ENCODE measurements at places on chromosomes 7 and 10. TPM values are rescaled to one million over a fixed set of nuclear protein-coding genes. Genes with fewer than 3 reads are reported as not detected.

DNA sequence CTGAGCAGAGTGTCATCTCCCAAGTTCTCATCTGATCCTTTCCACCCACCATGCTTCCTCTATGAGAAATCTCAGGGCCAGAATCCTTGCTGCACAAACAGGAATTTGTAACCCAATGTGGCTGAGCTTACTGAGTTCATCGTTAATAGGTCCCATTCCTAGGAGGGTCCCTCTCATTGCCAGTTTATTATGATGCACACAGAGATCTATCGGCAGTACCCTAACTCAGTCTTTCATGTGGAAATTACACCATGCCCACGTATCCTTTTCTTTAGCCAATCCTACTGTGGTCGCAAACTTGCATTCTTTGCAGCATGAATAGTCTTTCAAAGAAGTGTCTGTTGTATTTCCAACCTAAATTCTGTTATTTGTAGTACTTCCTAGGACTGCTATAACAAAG, 12.1 kb downstream of the TMEM236 start:
- peaks cover 2% of the 10 kb centered on the region for H3K27me3 ChIP-seq
- H3K4me3 ChIP-seq: no peak overlapping the region
- H3K27ac ChIP-seq: no peak overlapping the region
- H3K4me1 ChIP-seq: no peaks in the 10 kb centered on the region
- H3K36me3 ChIP-seq: no peaks in the 10 kb centered on the region
- DNase-seq: no peak

DNA sequence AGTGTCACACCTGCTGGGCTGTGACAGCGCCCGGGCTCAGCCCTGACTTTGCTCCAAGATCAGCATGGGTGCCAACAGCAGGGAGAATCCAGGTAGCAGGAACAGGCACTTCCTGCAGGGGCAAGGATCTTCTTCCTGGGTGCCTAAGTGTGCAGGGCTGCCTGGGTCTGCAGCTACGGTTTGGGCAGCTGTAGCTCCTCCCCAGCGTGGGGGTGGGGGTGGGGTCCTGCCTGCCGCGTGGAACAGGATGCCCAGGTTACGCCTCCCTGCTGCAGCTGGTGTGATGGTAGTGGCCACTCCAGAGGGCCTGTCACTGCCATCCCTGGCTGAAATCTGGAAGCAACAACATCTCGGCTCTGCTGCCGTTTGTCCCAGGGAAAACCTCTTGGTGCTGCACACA, 269.3 kb downstream of the DNAJB6 start:
- no peaks in the 10 kb centered on the region for H3K4me1 ChIP-seq
- no peak for DNase-seq
- H3K36me3 ChIP-seq: no peaks in the 10 kb centered on the region
- no peaks in the 10 kb centered on the region for H3K27me3 ChIP-seq

GRCh38 chr7:55733241-55734140, 129.1 kb downstream of the SEPTIN14 start:
- no peak overlapping the region for H3K4me3 ChIP-seq
- DNase-seq: peak; percentile 6
- H3K36me3 ChIP-seq: no peaks in the 10 kb centered on the region
- H3K4me1 ChIP-seq: no peaks in the 10 kb centered on the region
- H3K27ac ChIP-seq: no peak overlapping the region
- H3K27me3 ChIP-seq: no peaks in the 10 kb centered on the region

- no peak overlapping the region for H3K27ac ChIP-seq
- no peaks in the 10 kb centered on the region for H3K36me3 ChIP-seq
- no peak overlapping the region for H3K4me3 ChIP-seq
- peaks cover 4% of the 10 kb centered on the region for H3K4me1 ChIP-seq
- H3K27me3 ChIP-seq: no peaks in the 10 kb centered on the region
These were observed 26.4 kb downstream of the STEAP1 start for GRCh38 chr7:90180649-90181048.

DNA sequence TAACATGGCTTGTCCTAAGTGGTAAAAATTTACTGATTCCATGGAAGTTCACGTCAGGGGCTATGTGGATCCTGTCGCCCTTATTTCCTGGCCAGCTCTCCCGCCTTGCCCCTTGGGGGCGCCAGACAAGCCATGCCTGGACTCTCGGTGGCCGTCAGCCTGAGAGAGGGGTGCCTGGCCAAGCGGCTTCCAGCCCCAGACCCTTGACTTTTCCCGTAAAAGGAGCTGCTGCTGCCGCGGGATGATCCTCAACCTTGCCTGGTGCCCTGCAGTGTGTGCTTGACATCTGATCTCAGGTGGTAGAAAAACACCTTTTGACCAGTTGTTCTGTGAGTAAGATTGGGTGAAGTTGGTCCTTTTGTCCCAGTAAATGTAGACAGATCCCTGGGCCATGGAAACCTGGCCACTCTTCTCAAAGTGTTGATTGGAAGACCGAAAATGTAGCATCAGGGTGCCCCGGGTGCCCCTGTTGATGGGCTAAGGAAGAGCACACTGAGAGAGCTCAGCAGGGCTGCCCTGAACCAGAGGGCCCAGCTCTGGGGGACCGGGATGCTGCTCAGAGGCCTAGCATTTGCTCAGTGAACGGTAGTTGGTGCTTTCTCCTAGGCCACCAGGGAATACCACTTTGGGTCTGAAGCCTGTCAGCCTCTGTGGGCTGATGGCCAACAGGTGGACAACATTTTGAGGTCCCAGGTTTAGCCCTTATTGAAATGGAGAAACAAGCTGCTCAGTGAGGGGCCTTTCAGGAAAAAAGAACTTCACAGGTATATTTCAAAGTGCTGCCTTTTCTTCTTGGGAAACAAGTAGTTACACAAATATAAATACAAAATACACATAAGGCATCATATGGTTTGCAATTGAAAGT, 162.5 kb downstream of the LRMDA start:
- H3K4me3 ChIP-seq: no peak overlapping the region
- H3K36me3 ChIP-seq: no peaks in the 10 kb centered on the region
- no peaks in the 10 kb centered on the region for H3K27me3 ChIP-seq

DNA sequence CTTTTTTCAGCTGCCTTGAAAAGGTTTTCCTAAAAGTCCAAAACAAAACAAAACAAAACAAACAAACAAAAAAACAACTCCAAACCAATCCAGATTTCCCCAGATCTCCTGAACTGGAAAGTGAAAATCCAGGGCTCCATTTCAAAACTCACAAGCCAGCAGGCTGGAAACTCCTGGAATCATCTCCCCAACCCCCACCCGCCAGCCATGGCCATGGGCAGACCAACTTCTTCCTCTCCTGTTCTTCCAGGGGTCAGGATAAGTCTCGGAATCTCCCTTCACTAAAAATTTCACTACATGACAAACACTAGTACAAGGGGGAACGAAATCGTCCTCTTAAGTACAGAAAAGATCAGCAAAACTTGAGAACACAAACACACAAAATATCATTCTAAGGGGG, 40.4 kb downstream of the GNA12 start:
- no peaks in the 10 kb centered on the region for H3K36me3 ChIP-seq
- H3K27me3 ChIP-seq: no peaks in the 10 kb centered on the region
- H3K4me3 ChIP-seq: no peak overlapping the region
- peak overlapping the region; percentile 97 for H3K27ac ChIP-seq
- H3K4me1 ChIP-seq: peaks cover 32% of the 10 kb centered on the region
- DNase-seq: no peak

- DNase-seq: no peak
- no peak overlapping the region for H3K27ac ChIP-seq
- H3K4me3 ChIP-seq: no peak overlapping the region
- no peaks in the 10 kb centered on the region for H3K27me3 ChIP-seq
- peaks cover 12% of the 10 kb centered on the region for H3K4me1 ChIP-seq
These were observed 208.7 kb downstream of the MAD1L1 start for GRCh38 chr7:2023877-2024566.

- no peak overlapping the region for H3K4me3 ChIP-seq
- no peaks in the 10 kb centered on the region for H3K4me1 ChIP-seq
- no peaks in the 10 kb centered on the region for H3K36me3 ChIP-seq
- no peak overlapping the region for H3K27ac ChIP-seq
- no peaks in the 10 kb centered on the region for H3K27me3 ChIP-seq
- no peak for DNase-seq
These were observed 14.1 kb downstream of the FEZF1 start for GRCh38 chr7:122290476-122290875.

GRCh38 chr7:135186841-135187253, 16.3 kb upstream of the CYREN start:
- H3K36me3 ChIP-seq: peaks cover 53% of the 10 kb centered on the region
- DNase-seq: no peak
- H3K4me1 ChIP-seq: no peaks in the 10 kb centered on the region
- no peak overlapping the region for H3K4me3 ChIP-seq
- H3K27ac ChIP-seq: no peak overlapping the region

DNA sequence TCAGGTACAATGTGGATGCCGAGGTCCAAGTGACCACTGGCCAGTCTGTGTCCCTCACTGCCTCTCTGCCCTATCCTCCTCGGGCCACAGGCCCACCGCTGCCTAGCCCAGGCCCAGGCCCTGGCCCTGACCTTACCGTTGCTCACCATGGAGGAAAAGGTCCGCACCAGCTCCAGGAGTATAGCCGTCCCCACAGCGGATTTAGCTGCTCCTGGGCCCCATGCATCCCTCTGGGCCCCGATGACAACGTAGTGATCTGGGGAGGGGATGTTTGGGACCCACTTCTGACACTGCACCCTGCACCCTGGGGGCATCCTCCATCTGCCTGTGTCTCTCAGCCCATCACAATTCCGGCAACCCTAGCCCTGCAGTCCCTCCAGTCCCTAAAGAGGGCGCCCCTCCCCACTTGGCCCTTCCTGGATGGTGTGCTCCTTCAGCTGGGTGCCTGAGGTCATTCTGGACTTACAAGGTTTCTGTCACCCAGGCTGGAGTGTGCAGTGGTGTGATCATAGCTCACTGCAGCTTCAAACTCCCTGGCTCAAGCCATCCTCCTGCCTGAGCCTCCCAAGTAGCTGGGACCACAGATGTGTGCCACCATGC, 12.1 kb downstream of the TFR2 start:
- no peak overlapping the region for H3K27ac ChIP-seq
- no peaks in the 10 kb centered on the region for H3K4me1 ChIP-seq
- H3K36me3 ChIP-seq: no peaks in the 10 kb centered on the region
- peaks cover 15% of the 10 kb centered on the region for H3K27me3 ChIP-seq
- DNase-seq: no peak

DNA sequence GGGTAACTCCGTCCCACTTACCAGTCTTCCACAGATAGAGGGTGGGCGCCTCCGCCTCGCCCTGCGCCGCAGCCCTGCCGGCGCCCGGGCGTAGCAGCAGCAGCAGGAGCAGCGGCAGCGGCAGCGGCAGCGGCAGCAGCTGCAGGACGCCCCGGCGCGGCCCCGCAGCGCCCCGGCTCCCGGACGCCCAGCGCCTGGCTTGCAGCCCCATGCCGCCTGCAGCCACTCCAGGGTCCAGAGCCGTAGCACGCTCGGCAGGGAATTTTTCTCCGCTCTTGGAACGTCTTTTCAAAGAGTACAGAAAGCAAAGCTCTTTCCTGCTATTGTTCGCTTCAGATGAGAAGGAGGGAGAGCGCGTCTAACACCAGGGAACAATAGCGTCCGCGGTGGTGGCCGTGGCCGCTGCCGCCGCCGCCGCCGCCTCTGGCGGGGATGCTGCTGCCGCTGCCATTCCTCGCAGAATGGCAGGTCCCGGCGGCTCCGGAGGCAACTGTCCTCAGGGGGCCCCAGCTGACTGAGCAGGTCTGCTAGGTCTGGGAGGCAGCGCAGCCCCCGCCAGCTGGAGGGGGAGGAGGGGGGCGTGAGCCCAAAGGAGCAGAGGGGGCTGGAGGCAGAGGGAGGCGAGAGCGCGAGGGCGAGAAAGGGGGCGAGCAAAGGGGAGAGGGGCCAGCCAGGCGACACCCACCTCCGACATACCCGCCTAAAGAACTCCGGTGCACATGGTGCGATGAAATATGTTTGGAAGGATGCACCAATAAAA, at the start of gene THSD7A:
Gene THSD7A (minus strand): TSS at position 463 of the 760 bp plus-strand sequence. CDS start 252 bp downstream, at position 211.
- H3K4me1 ChIP-seq: no peaks in the 10 kb centered on the region
- H3K27me3 ChIP-seq: peaks cover 11% of the 10 kb centered on the region
- H3K27ac ChIP-seq: no peak within 1 kb of the TSS

DNA sequence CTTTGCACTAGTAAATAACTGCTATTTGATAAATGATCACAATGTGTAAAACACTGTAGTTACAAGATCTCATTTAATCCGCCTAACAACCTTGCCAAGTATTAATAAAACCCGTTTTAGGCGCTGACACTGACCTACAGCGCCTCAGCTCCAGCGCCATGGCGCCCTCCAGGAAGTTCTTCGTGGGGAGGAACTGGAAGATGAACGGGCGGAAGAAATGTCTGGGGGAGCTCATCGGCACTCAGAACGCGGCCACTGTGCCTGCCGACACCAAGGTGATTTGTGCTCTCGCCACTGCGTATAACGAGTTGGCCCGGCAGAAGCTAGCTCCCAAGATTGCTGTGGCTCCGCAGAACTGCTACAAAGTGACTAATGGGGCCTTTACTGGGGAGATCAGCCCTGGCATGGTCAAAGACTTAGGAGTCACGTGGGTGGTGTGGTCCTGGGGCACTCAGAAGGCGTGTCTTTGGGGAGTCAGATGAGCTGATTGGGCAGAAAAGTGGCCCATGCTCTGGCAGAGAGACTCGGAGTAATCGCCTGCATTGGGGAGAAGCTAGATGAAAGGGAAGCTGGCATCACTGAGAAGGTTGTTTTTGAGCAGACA, 1.1 kb upstream of the TNPO3 start:
- no peak overlapping the region for H3K4me3 ChIP-seq
- H3K36me3 ChIP-seq: no peaks in the 10 kb centered on the region
- H3K27ac ChIP-seq: no peak overlapping the region

DNA sequence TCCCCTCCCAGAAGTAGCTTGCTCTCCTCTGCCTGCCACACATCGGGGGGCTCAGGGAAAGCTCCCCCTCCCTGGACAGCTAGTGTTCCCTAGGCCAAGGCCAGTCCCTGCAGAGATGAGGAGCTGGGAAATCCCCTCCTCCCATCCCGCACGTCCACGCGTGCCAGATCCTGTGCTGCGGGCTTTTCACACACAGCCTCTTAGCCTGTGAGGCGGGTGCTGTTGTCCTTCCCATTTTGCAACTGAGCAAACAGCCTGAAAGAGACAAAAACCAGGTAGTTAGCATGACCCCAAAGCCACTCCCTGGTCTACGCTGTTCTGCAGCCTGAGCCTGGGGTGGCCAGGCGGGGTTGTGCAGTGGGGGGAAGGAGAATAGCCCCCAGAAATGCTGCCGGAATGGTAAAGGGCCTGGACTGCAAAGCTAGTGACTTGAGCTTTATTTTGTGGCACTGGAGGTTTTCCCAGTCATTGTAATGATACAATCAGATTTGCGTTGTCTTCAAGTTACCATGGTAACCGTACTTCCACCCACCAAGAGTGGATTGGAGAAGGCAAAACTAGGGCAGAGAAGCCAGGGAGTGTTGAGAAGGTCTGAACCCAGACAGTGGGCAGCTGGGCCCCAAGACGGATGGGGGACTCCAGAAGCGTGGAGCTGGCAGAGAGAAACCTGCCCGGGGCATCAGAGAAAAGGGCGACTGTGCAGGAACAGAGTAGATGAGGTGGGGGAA, 98.6 kb upstream of the KCTD7 start:
- H3K27ac ChIP-seq: no peak overlapping the region
- no peaks in the 10 kb centered on the region for H3K4me1 ChIP-seq
- H3K4me3 ChIP-seq: no peak overlapping the region
- H3K27me3 ChIP-seq: no peaks in the 10 kb centered on the region

LIPJ gene
- total RNA-seq: not detected

CYP2C19 gene
- total RNA-seq: not detected

IL2RA gene
- not detected for total RNA-seq

TMEM229A gene
- not detected for total RNA-seq

PLAU gene
- total RNA-seq: 115 TPM

NPSR1 gene
- not detected for total RNA-seq

MEST gene
- total RNA-seq: 317 TPM
